ENCODE measurements at places on chromosomes 5 and 9. TPM values are rescaled to one million over a fixed set of nuclear protein-coding genes. Genes with fewer than 3 reads are reported as not detected.

DNA sequence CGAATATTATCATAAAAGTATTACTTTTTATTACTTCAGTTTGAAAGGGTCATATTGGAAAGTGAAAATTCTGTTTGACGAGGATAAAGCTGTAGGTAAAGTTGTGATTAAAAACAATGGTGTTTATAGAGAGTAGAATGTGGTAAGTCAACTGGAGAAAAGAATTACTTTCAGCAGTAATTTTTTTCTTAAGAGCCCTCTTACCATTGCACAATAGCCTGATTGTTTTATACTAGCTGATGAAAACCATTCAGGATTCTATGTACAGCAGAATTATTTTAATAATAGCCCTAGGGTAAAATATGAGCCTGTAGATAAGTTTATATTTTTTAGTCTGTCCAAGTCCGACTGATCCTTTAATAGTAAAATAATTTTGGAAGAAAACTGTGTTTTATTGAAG is 16.6 kb downstream of the CDC42SE2 start:
- no peak overlapping the region for H3K27ac ChIP-seq
- no peaks in the 10 kb centered on the region for H3K27me3 ChIP-seq
- H3K36me3 ChIP-seq, result no peaks in the 10 kb centered on the region
- H3K4me1 ChIP-seq, result peaks cover 39% of the 10 kb centered on the region

- no peak for DNase-seq
- H3K27me3 ChIP-seq, result no peaks in the 10 kb centered on the region
- H3K4me3 ChIP-seq, result no peak overlapping the region
Measured at GRCh38 chr5:145510769-145511168, 324.4 kb downstream of the PRELID2 start.

- no peaks in the 10 kb centered on the region for H3K36me3 ChIP-seq
- H3K27ac ChIP-seq, result no peak overlapping the region
- peak; percentile 61 for DNase-seq
- no peaks in the 10 kb centered on the region for H3K27me3 ChIP-seq
Measured at GRCh38 chr9:21465859-21466518, 16.1 kb downstream of the IFNE start.

GRCh38 chr5:40615586-40616170 is 64.0 kb upstream of the PTGER4 start:
- H3K27me3 ChIP-seq, result no peaks in the 10 kb centered on the region
- no peak overlapping the region for H3K27ac ChIP-seq
- no peaks in the 10 kb centered on the region for H3K4me1 ChIP-seq
- no peaks in the 10 kb centered on the region for H3K36me3 ChIP-seq
- no peak overlapping the region for H3K4me3 ChIP-seq
- DNase-seq, result no peak

DNA sequence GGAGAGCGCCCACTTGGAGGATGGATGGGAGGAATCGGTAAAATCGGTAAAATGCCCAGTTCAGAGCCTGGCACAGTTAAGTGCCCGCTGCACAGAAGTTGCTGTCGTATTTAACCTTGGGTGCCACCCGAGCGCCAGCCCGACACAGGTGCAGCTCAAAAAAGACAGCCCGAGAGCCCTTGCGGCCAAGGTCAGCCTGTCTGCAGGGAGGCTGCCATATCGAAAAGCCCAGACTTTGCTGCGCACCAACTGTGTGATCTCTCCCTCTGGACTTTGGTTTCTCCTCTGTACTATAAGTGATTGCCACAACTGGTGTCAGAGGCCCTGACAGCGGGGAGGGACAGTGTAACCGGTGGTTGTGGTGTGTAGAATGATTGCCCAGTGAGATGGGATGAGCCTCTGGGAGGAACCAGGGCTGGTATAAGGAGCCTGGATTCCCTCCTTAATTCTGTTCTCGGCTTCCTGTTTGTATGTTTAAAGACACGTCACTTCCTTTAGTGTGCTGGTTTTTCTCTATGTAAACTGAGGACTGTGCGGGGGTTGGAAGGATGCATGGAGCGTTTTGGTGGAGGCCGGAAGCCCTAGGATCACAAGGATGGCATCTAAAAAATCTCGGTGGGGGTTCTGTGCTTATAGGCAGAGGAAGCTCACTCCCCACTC is 792 bp downstream of the NTMT1 start:
- DNase-seq, result no peak
- H3K4me1 ChIP-seq, result peaks cover 40% of the 10 kb centered on the region
- H3K36me3 ChIP-seq, result peaks cover 36% of the 10 kb centered on the region
- H3K27me3 ChIP-seq, result no peaks in the 10 kb centered on the region
- H3K27ac ChIP-seq, result peak overlapping the region; percentile 86
- peak overlapping the region; percentile 88 for H3K4me3 ChIP-seq

DNA sequence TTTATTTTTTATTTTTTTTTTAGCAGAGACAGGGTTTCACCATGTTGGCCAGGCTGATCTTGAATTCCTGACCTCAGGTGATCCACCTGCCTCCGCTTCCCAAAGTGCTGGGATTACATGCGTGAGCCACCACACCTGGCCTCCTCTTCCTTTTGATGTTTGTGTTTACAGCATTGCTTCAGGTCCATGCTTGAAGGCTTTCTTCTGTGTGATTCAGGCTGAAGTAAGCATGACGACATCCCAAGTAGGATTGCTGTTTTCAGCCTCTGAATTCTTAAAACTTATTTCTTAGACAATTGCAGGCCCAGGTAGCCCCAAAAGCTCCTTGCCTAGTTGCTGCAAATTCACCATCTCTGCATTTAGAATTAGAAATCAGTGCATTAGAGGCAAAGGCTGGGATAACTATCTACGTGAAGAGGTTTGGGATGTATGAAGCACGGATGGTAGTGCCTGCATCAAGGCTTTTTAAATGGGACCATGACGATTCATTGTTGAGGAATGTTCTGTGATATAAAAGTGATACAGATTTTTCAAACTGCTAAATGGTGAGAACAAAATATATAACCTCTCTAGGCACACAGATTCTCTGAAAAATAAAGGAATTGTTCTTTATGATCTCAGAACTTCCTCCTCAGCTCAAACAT is 3.0 kb upstream of the ETF1 start:
- H3K36me3 ChIP-seq, result peaks cover 12% of the 10 kb centered on the region
- no peak overlapping the region for H3K4me3 ChIP-seq
- DNase-seq, result no peak
- H3K27me3 ChIP-seq, result no peaks in the 10 kb centered on the region
- H3K4me1 ChIP-seq, result peaks cover 14% of the 10 kb centered on the region

DNA sequence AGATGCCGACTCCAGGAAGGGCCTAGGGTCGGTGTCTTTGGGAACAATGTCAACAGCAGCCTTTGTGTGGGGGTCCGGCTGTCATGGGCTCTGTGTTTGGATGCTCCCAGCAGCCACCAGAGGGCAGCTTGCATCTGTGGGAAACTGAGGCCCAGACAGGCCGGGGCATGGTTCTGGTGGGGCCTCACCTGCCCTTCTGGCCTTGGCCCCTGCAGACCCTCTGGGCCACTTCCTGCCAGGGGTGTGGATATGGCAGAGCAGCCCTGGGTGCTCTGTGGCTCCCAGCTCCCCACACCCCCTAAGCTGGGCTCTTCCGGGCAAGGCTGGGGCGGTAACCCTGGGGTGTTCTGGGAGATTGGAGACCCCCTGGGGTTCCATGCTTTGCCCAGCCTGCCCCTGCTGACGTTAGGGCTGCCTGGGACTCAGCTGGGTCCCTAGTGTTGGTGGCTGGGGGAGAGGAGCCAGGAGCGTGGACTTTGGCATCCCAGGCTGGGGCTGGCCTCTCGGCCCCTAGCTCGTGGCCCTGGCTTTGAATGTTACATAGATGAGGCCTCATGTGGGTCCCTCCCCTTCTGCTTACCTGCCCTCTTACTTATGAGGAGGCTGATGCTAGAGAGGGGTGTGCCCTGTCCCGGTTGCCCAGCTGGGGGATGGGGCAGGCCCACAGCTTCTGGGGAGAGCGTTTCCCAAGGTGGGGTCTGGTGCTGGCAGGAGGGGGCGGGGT is 38.3 kb downstream of the RXRA start:
- H3K27me3 ChIP-seq, result no peaks in the 10 kb centered on the region
- peaks cover 32% of the 10 kb centered on the region for H3K4me1 ChIP-seq
- DNase-seq, result no peak
- no peak overlapping the region for H3K4me3 ChIP-seq
- H3K36me3 ChIP-seq, result no peaks in the 10 kb centered on the region

- no peaks in the 10 kb centered on the region for H3K36me3 ChIP-seq
- H3K4me1 ChIP-seq, result no peaks in the 10 kb centered on the region
Measured at GRCh38 chr5:6556089-6556801, 76.6 kb downstream of the NSUN2 start.

DNA sequence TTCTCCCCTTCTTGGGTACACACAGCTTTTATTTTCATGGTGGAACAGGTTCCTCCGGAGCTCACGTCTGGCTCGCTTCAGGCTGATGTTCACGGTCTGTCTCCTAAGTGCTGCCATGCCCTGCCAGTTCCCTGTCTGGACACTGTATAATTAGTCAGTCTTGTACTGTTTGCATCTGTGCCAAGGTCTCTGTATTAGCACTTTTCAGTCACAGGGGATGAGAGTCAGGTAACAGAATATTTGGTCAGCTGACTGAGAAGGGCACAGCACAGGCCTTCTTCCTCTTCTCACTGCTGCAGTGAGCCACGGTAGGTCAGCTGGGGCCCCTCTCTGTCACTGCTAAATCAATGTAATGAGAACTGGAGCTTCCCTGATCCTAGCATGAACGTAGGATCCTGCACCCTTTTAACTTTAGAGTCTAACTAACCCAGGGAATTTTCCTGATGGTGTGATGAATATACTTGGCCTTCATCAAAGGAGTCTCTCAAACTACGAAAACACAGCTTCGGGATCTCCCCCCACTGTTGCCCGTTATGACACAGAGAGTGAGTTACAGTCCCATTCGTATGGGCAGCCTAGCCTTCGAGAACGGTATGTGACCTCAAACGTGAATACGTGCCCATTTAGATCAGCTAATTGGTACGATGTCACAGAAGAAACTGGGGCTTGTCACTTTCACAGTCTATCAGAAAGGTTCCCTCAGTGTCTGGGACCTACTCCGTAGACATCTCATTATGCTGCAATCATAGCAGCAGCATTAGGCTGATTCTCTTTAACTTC is 354.1 kb upstream of the RFX3 start:
- no peak for DNase-seq
- H3K27me3 ChIP-seq, result no peaks in the 10 kb centered on the region
- H3K27ac ChIP-seq, result no peak overlapping the region
- no peaks in the 10 kb centered on the region for H3K36me3 ChIP-seq
- no peak overlapping the region for H3K4me3 ChIP-seq

DNA sequence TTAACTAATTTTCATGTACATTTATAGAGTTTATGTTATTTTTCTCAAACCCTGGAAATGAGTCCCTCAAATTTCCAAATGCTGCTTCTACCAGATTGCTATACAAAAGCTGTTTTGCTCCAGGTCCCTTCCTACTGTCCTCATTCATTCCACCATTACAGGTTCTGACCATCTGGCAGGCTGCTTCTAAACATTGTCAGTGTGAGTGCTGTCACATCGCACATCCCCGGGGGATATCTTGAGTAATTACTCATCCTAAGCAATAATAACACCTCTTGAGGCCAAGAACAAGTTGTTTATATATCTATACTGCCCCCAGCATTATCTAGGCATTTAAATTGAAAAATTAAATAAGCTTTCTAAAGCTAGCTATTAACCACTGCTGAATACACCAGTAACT is 1675.3 kb upstream of the CDH6 start:
- H3K27me3 ChIP-seq, result no peaks in the 10 kb centered on the region
- H3K4me3 ChIP-seq, result no peak overlapping the region
- H3K36me3 ChIP-seq, result no peaks in the 10 kb centered on the region
- no peak for DNase-seq
- no peak overlapping the region for H3K27ac ChIP-seq
- no peaks in the 10 kb centered on the region for H3K4me1 ChIP-seq

- peak overlapping the region; percentile 78 for H3K4me3 ChIP-seq
- no peaks in the 10 kb centered on the region for H3K27me3 ChIP-seq
- peaks cover 39% of the 10 kb centered on the region for H3K36me3 ChIP-seq
Measured at GRCh38 chr9:135502168-135502872, 1.8 kb downstream of the MRPS2 start.

- H3K27me3 ChIP-seq, result no peaks in the 10 kb centered on the region
- H3K27ac ChIP-seq, result no peak overlapping the region
- 0 out of 2 replicates have a peak, but pooled peaks cover 2% of the 10 kb centered on the region for H3K4me1 ChIP-seq
- no peak overlapping the region for H3K4me3 ChIP-seq
Measured at GRCh38 chr5:179342577-179342976, 2.7 kb downstream of the ADAMTS2 start.

DNA sequence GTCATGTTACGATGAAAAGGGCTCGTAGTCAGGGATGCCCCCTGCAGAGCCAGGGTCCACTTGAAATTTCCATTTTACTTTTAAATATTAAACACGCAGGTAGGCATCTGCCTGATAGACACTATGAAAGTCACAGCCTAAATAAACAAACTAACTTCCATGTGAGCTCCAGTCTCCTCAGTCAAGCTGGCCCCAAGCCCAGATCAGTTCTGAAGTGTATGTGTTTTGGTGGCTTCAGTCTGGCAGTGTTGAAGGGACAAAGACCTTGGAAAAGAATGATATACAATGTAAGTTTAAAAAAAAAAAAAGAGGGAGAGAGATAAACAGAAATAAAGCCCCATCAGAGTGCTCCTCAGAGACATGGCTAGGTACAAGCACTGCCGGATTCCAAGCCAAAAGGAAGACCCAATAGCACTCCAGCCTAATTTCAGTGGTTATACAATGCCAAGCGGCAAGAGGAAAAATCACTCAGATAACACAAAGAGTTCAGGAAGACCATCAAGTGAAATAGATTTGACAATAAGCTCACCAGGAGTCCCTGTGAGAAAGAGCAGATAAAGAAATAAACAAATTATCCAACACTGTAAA is 181.0 kb downstream of the BNC2 start:
- no peak for DNase-seq
- no peaks in the 10 kb centered on the region for H3K27me3 ChIP-seq
- no peaks in the 10 kb centered on the region for H3K4me1 ChIP-seq

- H3K4me3 ChIP-seq, result no peak overlapping the region
- no peak overlapping the region for H3K27ac ChIP-seq
- no peaks in the 10 kb centered on the region for H3K4me1 ChIP-seq
- no peaks in the 10 kb centered on the region for H3K36me3 ChIP-seq
- no peaks in the 10 kb centered on the region for H3K27me3 ChIP-seq
- no peak for DNase-seq
Measured at GRCh38 chr5:163917747-163918146, 412.3 kb downstream of the MAT2B start.

DNA sequence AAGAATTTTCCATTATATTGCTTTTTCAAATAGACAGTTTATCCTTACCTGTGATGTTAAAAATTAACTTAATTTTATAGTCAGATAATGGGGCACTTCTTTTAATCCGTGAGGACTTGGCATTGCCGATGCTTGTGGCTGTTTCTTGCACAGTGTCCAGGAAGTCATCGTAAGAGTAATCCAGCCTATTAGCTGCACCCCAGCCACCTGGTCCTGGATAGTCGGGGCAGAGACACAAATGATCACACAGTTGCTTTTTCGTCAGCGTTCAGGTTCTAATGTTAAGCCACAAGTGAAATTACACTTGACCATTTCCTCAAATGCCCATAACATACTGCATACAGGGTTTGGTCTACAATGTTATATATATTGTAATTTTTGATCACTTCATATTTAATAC is 107.4 kb downstream of the SVEP1 start:
- no peak overlapping the region for H3K27ac ChIP-seq
- DNase-seq, result no peak
- no peaks in the 10 kb centered on the region for H3K36me3 ChIP-seq
- H3K4me1 ChIP-seq, result no peaks in the 10 kb centered on the region
- no peaks in the 10 kb centered on the region for H3K27me3 ChIP-seq

GRCh38 chr5:88675168-88675707 is 207.7 kb downstream of the MEF2C start:
- no peaks in the 10 kb centered on the region for H3K27me3 ChIP-seq
- peaks cover 5% of the 10 kb centered on the region for H3K4me1 ChIP-seq
- no peaks in the 10 kb centered on the region for H3K36me3 ChIP-seq

PPP2R2B gene
- total RNA-seq, result not detected

MARCOL gene
- total RNA-seq, result not detected

ARAP3 gene
- total RNA-seq, result 15.1 TPM

NR4A3 gene
- 0.86 TPM for total RNA-seq

SPINK7 gene
- total RNA-seq, result not detected

HK3 gene
- 0.30 TPM for total RNA-seq

FOXD4L4 gene
- 0.52 TPM for total RNA-seq

TRIO gene
- 68.4 TPM for total RNA-seq

PDLIM4 gene
- not detected for total RNA-seq

FUBP3 gene
- total RNA-seq, result 73.7 TPM

CYLC2 gene
- total RNA-seq, result not detected
